ENCODE measurements at places on chromosomes 5 and 9.

DNA sequence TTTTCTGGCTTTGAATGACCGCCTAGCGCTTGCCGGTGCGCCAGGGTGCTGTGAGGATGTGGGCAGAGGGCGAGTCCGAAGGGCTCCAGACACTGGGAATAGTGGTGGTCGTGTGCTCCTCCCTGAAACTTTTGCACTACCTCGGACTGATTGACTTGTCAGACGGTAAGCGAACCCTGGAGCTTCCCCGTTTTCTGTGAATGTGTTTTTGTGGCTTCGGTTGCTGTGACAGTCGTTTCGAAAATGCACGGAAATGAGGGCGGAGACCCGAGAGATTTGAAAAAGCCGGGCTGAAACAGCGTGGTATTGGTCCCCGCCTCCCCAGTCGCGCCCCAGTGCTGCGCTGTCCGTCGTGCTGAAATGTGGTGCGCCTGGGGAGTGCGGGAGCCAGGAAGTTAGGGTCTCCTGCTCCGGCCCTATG is 102.5 kb upstream of the GABRP start:
- no peak for DNase-seq

DNA sequence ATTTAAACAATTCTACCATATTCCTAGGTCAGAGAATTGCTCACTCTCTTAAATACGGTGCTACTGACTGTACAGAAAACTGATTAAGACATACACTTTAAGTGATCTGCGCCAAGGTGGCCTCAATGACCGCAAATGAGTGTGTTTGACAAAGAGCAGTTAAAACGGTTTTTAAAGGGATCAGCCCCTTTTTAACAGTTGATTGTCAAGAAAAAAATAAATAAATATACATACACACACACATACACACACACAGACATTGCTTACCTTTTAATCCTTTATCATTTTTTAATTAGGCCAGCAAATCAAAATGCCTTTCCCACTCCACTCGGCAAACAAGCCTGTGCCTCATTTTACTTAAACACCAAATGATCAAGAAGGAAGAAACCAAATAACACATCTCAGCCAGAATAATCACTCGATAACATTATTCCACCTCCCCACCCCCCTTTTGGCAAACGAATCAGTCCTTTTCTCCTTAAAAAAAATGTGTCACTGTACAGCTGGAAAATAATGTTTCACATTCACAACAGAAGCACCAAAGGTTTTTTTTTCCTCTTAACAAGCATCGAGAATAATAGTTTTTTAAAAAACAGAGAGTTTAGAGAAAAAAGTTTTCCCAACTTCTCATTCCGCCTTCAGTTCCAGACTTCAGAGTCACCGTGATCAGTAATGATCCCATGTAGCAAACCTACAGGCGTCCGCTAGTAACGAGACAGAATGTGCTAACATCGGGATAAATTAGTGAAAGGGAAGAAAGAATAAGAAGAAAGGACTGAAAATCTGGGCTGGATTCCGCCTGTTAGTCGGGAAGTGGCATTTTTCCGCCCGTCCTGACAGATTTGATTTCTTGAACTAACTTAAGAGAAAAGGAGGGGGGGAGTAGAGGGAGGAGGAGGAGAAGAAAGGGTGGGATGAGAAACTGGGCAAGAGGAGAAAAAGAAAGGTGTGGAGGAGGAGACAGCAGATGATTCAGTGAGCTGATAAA is at the start of gene ZNF608:
Gene ZNF608 (minus strand): TSS at position 712 of the 988 bp plus-strand sequence. CDS start 1,650 bp downstream, outside the sequence.
- no peak for DNase-seq

DNA sequence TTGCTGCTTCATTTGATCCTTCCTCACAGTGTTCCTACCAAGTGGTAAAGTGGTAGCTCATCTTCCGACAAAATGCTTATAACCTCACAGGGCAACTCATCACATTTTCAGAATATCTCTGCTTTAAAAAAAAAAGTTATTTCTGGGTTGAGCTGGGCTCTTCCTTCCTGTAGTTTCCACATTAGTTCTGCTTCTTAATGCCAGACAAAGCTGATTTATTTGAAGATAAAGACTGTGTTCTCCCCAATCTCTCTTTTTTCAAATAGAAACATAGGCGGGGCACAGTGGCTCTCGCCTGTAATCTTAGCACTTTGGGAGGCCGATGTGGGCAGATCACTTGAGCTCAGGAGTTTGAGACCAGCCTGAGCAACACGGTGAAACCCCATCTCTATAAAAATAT is 273.1 kb downstream of the ACTL7B start:
- DNase-seq, result no peak

GRCh38 chr5:36696059-36696673 is 89.8 kb downstream of the SLC1A3 start:
- DNase-seq, result no peak

DNA sequence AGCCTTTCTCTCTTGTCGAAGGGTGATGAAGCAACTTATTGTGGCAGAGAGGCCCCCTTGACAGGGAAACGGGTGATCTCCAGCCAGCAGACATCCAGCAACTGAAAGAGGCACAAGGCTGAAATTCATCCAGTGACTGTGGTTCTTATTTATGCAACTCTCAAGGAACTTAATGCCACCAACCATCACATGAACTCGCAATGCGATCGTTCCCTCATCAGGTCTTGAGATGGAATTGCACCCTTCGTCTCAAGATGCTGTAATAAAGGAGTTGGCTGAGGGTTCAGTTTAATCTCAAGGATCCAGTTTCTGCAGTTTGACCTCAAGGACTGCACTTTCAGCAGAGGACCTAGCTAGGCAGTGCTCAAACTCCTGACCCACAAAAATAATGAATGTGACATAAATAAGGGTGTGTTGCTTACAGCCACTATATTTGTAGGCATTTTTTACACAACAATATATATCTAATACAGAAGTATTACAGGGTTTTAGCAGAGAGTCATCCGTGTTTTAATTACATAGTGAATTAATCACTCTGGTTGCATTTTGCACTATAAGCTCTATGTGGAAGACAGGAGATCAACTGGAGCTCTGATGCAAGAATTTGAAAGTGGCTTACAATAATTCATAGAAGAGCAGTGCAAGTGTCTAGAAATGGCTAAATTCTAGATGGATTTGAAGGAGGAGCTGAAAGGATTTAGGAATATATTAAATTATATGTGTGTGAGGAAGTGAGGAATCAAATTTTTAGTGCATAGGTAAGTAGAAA is 957.8 kb upstream of the CTNND2 start:
- no peak for DNase-seq

- DNase-seq, result peak; percentile 22
These were observed 533.5 kb downstream of the ZNF608 start for GRCh38 chr5:124212934-124213333.

- no peak for DNase-seq
These were observed 12.7 kb upstream of the DAB2 start for GRCh38 chr5:39437467-39437866.

- DNase-seq, result peak; percentile 42
These were observed 43.1 kb downstream of the TMEM174 start for GRCh38 chr5:73215891-73216610.

DNA sequence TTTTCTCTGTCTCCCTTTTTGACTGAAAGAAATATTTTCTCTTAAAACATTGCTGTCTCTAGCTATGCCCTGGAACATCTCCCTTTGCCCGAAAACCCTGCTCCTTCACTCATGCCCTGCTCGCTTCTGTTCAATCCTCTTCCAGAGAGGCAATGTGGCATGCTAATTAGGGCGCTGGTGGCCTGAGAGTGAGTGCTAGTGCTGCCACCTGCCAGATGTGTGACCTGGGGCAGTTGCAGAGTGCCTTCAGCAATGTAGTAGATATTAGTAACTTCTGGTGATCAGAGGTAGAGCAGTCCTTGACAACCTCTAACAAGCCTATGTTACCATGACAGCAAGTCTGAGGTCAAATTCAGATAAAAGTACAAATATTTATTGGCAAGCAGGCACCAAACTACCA is 119.5 kb upstream of the OSMR start:
- no peak for DNase-seq

DNA sequence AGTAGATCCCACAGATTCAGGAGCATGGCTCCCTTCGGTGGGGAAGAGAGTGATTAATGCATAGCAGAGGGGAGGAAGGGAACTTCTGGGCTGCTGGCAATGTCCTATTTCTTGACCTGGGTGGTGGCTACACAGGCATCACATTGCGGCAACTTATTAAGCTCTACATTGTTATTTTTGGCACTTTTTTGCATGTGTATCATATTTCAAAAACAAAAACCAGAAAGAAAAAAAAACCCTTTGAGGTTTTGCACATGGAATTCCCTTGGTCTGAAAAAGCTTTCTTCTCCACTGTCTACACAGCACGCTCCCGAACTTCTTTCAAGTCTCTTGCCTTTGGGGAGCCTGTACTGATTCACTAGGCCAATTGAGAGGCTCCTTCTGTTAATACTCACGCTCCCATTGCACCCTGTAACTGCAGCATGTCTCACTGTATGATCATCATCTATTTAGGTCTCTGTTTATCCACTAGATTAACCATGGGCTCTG is 25.1 kb downstream of the CEMIP2 start:
- DNase-seq, result no peak

DNA sequence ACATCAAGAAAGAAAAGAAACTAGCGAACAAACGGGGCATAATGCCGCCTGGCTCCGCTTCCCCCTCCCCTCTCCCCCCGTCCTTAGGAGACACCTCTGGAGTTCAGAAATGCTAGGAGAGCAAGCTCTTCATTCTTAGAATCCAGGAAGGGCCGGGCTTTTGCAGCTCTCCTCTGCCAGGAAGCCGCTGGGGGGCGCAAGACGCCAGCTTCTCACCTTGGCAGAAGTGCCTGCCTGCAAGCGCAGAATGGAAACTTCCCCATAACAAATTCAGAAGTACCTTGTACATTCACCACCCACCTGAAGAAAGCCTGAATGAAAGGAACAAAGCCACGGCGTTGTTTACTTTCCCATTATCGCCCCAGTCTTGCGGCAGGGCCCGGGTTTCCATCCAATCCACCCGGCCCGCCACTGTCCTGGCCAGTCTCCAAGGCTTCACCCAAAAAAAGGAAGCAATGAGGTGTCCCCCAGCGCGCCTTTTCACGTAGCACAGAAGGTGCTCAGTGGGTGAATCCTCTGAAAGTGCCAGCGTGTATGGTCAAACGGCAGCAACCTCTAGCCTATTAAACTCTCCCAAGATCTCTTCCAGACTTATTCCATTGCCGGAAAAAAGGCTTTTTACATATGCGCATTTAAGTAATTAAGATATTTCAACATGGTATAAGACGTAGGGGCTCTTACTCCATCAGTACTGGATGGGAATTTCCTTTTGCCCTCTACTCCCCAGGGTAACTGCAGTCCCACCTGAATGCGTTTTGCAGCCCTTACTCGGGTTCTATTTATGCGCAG is 1.6 kb upstream of the GADD45G start:
- DNase-seq, result peak; percentile 77

GRCh38 chr9:2040828-2041227 is 25.7 kb downstream of the SMARCA2 start:
- no peak for DNase-seq

DNA sequence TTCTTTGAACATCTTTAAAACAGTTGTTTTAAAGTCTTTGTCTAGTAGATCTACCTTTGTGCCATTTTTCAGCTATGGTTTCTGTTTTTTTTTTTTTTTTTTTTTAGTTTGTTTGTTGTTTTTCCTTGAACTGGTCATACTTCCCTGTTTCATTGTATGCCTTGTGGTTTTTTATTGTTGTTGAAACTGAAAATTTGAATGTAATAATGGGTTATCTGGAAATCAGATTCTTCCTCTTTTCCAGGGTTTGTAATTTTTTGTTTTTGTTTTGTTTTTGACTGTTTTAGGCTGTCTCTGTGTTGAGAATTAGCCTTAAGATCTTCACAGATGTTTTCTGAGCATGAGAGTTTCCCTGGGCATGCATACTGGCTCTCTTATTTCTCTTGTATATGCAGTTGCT is 269.6 kb upstream of the DAP start:
- no peak for DNase-seq

- DNase-seq, result no peak
These were observed 135.6 kb downstream of the C9orf50 start for GRCh38 chr9:129485145-129485774.

DNA sequence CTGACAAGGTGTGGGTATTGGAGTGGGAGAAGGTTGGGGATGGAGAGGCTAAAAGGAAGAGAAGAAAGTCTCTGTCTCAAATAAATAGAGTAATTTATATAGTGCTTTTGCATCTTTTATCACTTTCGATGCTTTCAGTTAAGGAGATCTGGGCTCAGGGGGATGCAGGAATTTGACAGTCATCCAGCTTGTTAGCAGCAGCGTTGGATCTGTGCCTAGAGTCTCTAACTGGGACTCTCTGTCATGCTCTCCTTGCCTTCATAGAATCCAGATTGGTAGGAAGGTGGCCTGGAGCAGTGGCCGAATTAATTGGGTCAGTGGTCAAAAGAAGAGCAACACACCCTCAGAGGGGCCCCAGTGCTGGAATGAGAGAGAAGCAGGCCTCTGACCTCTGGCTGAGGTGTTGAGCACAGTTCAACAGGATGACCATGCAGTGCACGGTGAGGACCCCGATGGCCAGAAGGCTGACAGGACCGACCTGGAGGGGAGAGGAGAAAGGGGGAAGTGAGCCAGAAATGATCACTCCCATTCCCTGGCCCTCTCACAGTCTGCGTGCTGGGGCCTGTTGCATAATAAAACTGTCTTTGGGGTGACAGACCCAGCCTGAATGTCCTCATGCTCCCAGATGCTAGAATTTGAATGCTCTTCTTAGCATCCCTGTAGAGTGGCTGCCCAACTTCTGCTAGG is 7.6 kb downstream of the SLC36A3 start:
- DNase-seq, result no peak

DNA sequence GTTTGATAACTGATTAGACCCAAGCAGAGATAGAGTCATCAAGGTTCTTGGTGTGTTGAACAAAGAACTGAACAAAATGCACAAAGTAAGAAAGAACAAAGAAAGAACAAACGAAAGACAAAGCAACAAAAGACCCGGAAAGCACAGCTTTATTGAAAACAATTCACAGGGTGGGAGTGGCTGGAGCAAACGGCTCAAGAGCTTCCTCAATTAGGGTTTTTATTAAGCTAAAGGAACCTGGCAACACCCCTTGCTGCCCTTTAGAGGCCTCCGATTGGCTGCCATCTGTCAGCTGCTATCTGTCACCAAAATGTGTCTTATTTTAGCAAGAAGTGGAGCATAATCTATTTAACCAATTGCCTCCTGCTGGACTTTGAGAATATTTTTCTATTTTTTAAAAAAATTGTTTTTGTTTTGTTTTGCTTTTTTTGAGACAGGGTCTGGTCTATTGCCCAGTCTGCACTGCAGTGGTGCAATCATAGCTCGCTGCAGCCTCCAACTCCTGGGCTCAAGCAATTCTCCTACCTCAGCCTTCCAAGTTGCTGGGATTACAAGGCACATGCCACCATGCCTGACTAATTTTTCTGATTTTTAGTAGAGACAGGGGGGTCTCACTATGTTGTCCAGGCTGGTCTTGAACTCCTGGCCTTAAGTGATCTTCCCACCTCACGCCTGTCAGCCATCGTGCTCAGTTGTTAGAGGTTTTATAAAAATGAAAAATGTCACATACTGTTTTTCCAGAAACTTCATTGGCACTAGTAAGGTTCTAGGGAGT is 7.7 kb upstream of the ABO start:
- DNase-seq, result no peak
